ENCODE measurements at places on chromosomes 1 and 21.
A peak's percentile ranks its signal among the peaks of the same experiment; 100 is the strongest.

DNA sequence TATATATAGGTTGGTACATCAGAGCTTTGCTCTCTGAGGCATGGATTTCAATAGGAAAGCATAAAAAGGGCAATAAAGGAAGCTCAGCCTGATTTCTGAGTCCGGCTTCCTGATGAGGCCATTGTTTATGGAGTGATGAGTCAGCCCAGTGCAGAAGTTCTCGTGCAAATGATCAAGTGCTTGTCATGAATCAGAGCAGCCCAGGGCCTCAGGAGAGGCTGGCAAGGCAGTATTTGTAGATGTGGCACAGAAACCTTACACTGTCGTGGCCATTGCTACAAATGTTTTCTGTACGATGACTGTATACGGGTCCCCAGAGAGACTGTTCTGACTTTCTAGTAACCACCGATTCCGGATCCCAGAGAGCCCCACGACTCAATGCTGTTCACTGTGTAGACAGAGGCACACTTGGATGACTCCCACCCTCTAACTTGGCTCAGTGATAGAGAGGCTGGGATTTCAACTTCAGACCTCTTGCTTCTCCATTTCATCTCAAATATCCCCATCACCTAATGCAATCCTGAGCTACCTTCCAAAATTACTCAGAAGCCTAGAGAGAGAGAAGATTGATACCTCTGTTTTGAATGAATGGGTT lies 26.8 kb downstream of the UMODL1 start:
- no peak for DNase-seq

GRCh38 chr1:94456736-94457135 lies 38.5 kb downstream of the ABCD3 start:
- DNase-seq, result no peak

- DNase-seq, result no peak
These were observed 32.4 kb downstream of the GALNT2 start for GRCh38 chr1:230099465-230099864.

DNA sequence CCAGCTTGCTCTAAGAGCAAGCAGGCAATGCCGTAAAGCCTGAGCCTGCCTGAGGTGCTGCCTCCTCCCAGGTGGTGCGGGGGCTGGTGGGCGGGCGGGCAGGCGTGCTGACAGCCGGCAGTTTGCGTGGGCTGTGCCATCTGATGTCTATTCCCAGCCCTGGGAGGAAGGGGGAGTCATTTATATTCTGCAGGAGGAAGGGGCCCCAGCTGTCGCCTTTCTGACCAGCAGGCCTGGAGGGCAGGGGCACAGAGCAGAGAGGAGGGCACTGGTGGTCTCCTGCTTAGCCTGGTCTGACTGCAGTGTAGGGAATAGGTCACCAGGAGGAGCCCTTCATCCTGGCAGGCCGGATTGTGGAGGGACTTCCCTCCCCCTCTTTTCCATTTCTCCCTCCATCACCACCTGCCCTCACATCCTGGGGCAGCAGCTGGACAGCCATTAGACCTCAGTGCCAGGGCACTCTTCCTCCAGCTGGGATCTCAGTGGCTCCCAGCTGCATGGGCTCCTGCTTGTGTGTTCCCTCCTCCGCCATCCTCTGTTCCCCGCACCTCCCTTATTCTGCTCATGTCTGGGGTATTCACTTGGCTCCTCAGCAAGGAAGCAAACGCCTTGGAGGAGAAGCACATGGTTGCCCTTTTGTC lies 4.4 kb downstream of the CYB561D1 start:
- DNase-seq, result peak; percentile 46

- no peak for DNase-seq
These were observed 2110.6 kb downstream of the MRPL39 start for GRCh38 chr21:23496729-23497128.

GRCh38 chr1:16242556-16243214 lies 5.7 kb upstream of the CPLANE2 start:
- DNase-seq, result no peak

GRCh38 chr1:88780485-88780884 lies 96.4 kb downstream of the PKN2 start:
- DNase-seq, result no peak

DNA sequence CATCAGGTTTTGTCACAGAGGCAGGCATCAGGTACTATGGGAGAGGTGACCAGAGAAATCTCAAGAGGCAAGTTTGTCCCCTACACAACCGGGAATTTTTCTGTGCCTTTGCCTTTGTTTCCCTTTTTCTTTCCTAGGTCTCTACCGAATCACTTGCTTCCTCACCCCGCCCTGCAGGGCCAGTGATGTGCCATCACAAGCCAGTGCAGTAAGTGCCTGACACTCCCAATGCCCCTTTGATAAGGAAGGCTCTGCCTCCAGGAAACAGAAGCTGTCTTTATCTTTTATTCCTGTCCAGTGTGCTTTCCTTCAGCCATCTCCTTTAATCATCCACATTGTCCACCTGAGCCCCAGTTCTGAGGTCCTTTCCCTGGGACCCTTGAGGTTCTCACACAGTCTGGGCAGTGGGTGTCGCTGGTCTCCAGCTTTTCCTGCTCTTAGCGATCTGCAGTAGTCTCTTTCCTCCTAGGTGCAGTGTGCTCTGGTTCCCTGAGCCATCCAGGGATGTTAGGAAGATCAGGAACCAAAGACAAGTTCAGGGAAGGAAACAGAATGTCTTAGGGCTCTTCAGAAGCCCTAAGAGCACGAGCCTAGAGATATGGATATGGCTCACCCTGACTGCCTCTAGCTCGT lies 36.6 kb downstream of the GJA5 start:
- no peak for DNase-seq

DNA sequence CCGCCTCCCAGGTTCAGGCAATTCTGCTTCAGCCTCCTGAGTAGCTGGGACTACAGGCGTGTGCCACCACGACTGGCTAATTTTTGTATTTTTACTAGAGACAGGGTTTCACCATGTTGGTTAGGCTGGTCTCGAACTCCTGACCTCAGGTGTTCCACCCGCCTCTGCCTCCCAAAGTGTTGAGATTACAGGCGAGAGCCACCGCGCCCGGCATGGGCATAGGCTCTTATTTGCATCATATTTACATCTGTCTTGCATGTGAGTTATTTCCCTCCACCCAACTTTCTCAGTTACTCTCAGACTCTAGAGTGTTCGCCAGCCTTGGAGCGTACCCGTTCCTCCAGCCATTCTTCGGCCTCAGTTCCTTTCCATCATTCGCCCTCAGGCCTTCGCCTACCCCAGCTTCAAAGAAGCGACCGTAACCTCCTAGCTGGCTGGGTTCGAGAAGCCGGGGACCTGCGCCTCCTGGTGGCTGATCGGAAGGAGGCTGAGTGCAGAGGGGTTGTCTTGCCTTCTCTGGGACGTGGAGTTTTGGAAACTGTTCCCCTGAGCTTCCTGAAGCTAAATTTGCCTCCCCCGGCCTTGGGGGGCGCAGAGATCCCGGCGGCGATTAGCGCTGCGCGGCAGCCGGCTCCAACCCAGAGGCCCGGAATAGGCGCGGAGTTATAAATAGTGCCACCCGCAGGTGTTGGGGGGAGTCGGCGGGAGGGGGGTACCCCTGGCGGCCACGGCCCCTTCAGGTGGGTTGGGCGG lies 3.6 kb upstream of the ZBTB7B start:
- DNase-seq, result peak; percentile 63

DNA sequence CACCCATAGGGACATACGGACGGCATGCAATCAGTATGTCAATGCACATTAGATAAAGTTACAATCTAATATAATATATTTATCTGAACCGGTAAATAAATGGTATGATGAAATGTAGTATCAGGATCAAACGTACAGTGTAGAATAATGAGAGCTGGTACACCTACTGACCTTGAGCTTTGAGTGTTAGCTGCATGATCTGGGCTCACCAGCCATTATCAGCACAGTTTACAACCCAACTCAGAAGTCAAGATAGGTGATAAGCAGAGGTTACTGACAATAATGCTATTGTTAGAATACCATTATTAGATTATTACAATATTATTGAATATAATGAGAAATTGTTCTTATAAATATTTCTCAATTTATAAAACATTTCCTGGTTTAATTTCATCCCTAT lies 103.0 kb upstream of the ESRRG start:
- DNase-seq, result no peak

DNA sequence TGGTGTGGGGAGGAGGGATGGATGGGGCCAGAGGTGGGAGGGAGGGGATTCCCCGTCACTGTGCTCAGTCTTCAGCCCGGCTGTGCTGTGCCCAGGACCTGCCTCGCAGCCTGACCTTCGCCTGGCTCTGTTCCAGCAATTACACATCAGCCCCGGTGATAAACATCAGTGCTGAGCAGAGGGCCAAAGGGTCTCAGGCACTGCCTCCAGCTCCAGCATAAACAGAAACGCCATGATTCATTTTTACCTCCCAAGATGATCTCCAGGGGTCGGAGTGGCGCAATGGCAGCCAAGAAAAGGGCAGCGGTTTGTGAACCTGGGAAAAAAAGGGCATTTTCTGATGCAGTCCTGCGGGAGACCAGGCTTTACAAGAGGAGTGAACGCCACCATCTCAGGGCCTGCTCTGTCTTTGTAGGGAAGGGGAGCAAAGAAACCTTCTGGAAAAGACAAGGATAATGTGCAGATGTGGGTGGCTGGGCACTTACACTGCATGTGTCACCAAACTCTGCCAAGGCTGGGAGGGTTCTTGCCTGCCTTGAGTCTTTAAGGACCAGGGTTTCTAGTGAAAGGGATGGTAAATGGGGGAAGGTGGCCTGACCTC lies 28.1 kb downstream of the SHISA4 start:
- no peak for DNase-seq

DNA sequence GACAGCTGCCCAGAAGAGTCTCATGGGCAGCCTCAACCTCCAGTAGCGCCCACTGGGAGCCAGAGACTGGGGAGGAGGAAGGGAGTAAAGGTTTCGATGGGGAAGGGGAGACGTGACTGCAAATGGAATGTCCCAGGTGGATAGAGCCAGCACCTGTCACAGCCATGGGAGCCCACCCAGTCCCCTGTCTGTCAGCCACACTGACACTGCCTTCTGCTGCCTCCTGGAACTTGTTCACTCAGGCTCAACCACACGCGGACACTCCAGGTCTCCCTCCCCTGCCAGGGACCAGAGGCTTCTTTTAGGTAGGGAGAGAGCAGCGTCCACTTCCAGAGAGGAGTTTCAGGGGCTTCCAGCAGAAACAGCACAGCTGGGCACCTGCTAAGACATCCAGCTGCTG lies 346.3 kb downstream of the NPHP4 start:
- no peak for DNase-seq

DNA sequence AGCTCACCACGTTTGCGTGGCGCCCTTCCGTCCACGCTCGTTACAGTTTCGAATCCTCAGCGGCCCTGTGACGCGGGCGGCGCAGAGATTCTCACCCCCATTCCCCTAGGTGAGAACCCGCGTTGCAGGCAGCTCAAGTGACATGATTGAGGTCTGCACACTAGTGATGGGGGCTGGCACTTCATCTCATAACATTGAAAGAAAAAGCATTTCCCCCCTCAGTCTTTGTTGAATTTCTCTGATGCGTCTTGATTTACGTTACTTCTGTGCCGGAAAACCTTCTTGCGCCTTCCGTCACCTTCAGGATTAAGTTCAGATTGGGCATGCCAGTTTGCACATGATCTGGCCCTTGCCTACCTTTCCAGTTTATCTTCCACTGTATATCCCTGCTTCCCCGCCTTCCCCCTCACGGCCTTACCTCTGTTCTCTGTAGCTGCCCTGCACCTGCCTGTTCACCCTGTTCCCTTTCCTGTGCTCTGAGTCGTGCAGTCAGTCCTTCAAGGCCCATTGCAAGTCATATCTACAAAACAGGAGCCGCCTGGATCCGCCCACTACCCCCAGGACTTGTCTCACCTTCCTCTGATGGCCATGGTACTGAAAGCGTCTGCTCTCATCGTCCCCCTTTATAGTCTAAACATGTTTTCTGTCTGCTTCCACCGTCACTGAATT lies 1.1 kb downstream of the CTPS1 start:
- DNase-seq, result peak; percentile 40

- DNase-seq, result no peak
These were observed 13.7 kb downstream of the ACBD6 start for GRCh38 chr1:180488661-180489060.

DNA sequence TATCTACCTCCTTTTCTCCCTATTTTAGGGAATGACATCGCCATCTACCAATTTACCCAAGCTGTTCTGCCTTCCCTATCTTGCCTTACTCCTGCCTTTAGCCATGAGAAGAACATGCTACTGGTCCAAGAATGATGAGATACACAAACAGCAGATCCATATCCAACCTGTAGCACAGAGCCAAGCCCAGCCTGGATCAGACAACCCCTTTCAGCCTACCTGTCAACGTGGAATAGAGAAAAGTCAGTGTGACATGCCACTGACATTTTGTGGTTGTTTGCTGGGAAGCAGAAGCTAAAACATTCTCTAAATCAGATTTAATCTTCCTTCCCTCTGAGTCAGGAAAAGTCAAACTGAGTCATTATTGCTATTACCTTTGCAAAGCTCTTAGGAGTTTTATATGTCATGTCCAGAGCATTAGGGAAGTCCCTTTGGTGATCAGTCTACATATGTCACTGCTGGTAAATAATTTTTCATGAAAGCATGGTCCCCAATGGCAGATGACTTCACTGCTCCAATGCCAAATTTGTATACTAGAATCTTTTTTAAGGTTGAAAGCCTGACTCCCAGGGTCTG lies 143.1 kb downstream of the TPR start:
- DNase-seq, result no peak

GRCh38 chr1:112515311-112516009 lies 6.7 kb downstream of the WNT2B start:
- DNase-seq, result no peak

GRCh38 chr1:234823191-234824176 lies 213.5 kb upstream of the IRF2BP2 start:
- DNase-seq, result no peak

DNA sequence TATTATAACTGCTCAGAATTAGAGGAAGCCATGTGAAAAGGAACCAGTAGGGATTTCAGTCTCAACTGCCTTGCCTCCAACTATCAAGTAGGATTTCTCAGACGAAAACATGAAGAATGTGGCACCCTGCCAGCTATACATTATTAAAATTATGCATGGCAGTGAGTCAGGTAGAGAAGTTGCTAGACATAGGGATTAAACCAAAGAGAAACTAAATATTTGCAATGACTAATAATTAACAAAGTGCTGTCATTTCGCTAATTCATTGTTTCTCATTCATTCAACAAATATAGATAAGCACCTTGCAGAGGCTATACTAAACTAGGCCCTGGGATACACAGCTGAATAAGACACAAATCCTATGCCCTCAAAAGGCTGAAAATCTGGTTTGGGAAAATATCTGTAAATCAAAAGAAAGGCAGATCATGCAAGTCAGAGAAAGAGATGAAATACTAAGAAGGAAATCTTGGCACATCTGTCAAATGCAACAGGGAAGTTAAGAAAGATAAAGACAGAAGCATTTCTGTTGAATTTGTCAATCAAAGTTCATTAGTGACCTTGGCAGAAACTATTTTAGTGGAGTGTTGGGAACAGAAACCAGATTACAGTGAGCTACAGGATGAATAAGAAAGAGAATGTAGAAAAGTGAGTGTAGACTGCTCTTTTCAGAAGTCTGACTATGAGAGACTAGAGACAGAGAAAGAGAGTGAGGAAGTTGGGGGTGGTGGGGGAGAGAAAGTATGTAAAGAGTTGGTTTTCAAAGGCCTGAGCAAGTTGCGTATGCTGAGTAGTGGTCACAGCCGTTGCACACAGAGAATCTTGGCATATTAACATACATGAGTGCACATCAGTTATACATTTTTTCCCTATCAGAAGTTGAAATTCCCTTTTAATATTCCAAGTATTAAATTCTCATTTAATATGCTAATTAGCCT lies 14.7 kb upstream of the NBPF11 start:
- no peak for DNase-seq
